ENCODE measurements at places on chromosomes 2 and 18. TPM values are rescaled to one million over a fixed set of nuclear protein-coding genes. Genes with fewer than 3 reads are reported as not detected.

The FNDC4 gene
- total RNA-seq: 17.4 TPM

- peak overlapping the region; percentile 95 for H3K27ac ChIP-seq
- peak overlapping the region; percentile 91 for H3K4me3 ChIP-seq
- no peaks in the 10 kb centered on the region for H3K36me3 ChIP-seq
- no peaks in the 10 kb centered on the region for H3K27me3 ChIP-seq
- DNase-seq: no peak
- H3K4me1 ChIP-seq: peaks cover 48% of the 10 kb centered on the region
These were observed 1.6 kb downstream of the SESTD1 start for GRCh38 chr2:179263015-179263414.

DNA sequence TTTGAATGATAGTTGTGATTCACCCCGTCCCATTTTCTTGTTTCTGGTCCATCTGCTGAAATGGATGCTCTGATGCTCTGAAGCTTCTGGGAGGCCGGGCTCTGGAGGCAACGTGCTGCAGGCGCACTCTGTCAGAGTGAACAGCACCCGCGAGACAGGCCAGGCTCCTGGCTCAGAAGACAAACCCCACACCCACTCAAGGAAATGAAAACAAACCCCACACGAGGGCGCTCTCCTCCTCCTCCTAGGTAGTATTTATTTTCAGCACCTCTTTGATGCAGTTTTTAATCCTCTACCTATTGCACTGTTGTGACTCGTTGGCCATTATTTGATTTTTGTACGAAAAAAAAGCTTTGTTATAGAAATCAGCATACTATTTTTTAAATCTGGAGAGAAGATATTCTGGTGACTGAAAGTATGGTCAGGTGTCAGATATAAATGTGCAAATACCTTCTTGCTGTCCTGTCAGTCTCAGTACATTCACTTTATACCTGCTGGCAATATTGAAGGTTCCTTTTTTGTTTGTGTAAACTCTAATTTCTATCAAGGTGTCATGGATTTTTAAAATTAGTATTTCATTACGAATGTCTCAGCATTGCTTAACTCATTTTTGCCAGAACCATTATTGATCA lies 10.3 kb upstream of the CHST10 start:
- no peaks in the 10 kb centered on the region for H3K4me1 ChIP-seq
- H3K27me3 ChIP-seq: peaks cover 56% of the 10 kb centered on the region
- no peak for DNase-seq

- H3K4me3 ChIP-seq: peak overlapping the region; percentile 41
- peaks cover 31% of the 10 kb centered on the region for H3K4me1 ChIP-seq
- DNase-seq: no peak
- H3K36me3 ChIP-seq: peaks cover 7% of the 10 kb centered on the region
These were observed 85.7 kb downstream of the COPS8 start for GRCh38 chr2:237171396-237171795.

Data from chondrocyte (in vitro differentiated cells).